ENCODE measurements at places on chromosomes 16 and 17.

GRCh38 chr16:11395949-11396240 is 50.6 kb downstream of the RMI2 start:
- DNase-seq = no peak

- DNase-seq = no peak
Measured at GRCh38 chr17:60372790-60373483, 19.0 kb downstream of the USP32 start.

GRCh38 chr17:31418773-31419350 is 27.4 kb downstream of the RAB11FIP4 start:
- no peak for DNase-seq

GRCh38 chr17:39737206-39737759 is 455 bp upstream of the GRB7 start:
- no peak for DNase-seq

GRCh38 chr17:40926341-40926740 is 11.1 kb downstream of the KRT23 start:
- DNase-seq = no peak

GRCh38 chr17:56141046-56141839 is 12.0 kb upstream of the ANKFN1 start:
- DNase-seq = no peak

DNA sequence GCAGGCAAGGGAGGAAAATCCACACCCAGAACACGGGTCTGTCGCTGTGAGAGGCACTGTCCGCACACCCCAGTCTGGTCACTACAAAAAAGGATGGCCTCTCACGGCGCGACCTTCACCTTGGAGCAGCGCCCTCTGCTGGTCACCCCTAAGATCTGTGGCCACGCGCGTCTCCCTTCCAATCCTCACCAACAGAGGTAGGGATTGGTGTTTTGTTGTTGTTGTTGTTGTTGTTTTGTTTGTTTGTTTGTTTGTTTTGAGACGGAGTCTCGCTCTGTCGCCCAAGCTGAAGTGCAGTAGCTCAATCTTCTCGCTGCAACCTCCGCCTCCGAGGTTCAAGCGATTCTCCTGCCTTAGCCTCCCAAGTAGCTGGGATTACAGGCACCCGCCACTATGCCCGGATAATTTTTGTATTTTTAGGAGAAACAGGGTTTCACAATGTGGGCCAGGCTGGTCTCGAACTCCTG is 15.0 kb upstream of the C17orf58 start:
- peak; percentile 69 for DNase-seq

DNA sequence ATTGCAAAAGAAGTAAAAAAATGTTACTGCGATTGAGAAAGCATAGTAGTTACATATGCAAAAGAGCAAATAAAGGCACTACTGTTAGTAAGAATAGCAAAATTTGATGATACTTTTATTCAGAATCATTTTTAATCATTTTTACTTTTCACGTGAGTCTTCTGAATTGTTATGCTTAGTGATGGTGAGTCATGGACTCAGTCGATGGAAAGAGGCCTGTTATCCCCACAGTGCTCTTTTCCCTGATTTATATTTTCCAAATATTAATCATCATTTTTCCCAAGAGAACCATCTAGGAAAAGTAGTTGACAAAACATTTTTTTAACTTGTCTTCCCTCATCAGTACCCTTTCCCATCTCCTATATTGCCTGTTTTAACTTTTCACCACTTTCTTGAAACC is 181.1 kb downstream of the CHD9 start:
- no peak for DNase-seq

- DNase-seq = peak; percentile 7
Measured at GRCh38 chr16:14405611-14406537, 224.2 kb downstream of the PARN start.

DNA sequence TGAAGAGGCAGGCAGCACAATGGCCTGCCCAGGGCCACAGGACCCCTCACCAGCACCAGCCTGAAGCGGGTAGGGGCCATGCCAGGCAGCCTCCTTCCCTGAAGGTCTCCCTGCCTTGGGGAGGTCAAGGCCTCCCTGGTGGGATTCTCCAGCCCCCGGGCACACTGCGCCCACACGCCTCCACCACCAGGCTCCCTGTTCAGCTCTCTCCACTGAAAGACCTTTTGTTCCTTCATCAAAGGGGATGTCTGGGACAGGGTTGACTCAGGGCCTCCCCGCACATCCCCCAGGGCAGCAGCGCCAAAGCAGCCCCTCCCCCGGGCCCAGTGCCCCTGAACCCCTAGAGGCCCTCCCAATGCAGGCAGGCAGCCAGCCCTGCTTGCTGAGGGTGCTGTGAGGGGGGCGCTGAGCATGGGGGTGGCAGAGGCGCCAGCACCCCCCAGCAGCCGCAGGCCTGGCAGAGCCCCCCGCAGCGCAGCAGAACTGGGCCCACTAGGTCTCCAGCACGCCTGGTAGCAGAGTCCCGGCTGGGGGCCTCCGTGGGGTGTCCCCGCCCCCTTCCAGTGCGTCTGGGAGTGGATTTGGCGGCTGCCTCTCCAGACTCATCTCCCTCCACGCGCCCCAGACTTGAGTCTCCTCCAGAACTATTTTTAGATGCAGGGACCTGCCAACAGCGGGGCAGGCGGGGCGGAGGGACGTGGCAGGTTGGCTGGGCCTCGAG is 13.1 kb downstream of the BCAR1 start:
- DNase-seq = no peak

DNA sequence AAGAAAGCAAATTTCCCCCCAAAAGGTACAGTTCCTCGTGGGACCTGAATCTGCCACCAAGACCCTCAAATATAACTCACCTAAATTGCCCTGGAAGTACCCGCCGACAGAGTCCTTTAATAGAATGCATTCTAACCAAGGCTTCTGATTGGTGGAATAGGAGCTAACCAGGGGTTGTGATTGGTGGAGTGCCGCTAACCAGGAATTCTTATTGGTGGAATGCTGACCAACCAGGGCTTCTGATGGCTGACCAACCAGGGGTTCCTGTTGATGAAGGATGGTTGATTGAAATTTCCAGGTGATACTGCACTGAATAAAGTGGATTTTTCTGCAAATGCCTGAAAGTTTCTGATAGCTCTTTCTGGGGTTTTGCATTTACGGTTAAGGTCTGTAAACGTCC is 6.5 kb downstream of the TFAP4 start:
- no peak for DNase-seq

- no peak for DNase-seq
Measured at GRCh38 chr16:77548151-77548550, 113.3 kb upstream of the ADAMTS18 start.

- no peak for DNase-seq
Measured at GRCh38 chr16:84730406-84731106, 30.8 kb downstream of the USP10 start.

DNA sequence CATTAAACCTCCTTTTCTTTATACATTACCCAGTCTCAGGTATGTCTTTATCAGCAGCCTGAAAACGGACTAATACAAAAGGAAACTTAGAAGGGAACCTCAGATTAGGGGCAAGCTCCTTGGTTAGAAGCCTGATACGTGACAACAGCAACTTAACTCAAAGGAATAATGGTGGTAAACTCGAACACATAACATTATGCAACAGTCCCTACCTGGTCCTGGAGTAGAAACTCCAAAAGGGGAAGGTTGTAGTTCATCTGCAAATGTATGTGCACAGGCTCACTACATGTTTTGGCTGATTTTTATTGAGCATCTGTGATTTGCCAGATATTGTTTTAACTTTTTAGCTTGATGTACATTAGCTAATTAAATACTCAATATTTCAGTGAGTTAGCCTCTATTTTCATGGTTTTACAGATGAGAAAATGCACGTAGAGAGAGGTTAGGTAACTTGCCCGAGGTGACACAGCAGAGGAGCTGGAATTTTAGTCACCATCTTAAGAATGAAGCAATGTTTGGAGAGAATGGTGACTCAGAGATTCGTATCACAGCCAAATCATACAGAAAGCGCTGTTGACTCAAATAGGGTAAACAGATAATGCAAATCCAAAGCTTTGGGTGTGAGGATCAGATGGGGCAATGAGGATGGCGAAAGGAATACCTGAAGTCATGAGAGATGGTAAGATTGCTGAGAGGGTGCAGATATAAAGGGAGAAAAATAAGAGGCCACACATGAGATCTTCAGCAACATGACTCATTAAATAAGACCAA is 194.9 kb upstream of the RBFOX1 start:
- no peak for DNase-seq

- DNase-seq = no peak
Measured at GRCh38 chr17:79072544-79072943, 2.1 kb upstream of the ENGASE start.

DNA sequence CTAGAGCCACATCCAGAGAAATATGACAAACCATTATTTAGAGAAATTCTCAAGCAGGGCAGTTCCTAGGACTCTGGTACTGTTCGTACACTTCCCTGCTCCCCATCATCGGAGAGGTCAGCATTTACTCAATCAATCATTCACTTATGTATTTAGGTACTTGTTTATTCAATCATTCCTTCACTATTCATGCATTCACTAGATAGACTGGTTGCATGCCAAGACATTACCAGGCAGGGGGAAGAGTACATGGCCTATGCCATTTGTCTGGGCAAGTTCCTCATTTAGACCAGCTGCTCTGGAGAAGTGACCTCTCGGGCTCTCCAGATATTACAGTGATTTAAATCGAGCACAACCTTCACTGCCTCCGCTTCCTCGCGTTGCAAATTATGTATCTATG is 603.4 kb downstream of the KCNJ2 start:
- no peak for DNase-seq

GRCh38 chr17:17710728-17711541 is 29.7 kb downstream of the RAI1 start:
- DNase-seq = no peak

DNA sequence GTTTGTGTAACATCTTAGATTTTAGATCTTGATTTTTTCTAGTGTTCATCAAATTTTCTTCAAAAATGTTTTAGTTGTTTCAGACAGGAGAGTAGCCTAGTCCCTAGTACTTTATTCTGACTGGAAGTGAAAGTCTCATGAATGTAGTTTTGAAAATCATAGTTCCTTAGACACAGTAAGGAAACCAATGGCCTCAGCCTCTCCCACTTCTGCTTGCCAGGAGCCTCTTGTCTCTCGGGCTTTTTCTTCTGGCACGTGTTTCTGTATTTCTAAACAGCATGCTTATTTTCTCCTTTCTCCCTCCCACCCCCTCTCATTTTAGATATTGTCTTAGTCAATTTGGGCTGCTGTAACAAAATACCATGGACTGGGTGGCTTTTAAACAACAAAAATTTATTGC is 9.8 kb downstream of the SLFN5 start:
- DNase-seq = no peak

GRCh38 chr16:87764600-87765472 is 950 bp downstream of the KLHDC4 start:
- no peak for DNase-seq

DNA sequence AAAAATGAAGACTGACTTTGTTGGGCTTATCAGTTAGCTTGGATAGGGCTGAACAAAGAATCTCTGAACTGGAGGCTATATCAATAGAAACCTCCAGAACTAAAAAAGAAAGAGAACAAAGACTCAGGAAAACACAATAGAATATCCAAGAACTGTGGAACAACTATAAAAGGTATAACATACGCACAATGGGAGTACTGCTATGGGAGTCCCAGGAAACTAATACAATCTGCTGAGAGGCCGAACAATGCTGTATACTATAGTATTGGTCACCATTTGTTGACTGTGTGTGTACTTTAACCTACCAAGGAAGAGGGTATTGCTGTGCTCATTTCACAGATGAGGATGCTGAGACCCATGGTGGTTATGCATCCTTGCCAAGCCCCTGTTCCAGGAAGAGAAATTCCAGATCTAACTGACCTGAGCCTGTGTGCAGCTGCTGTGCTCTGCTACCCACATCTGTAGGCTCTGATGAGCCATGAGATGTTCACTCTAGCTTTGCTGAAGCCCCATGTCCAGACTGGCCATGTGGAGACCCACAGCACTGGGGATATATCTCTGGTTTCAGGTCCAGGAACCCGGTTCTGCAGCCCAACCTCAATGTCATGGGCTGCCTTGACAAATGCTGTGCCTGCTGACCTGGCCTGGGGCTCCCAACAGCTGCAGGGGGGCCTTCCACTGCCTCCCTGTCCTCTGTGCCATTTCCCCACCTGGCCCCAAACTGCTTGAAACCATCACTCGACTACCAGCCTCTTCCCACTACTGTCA is 254.3 kb upstream of the TNRC6C start:
- no peak for DNase-seq

- DNase-seq = no peak
Measured at GRCh38 chr16:58032710-58033293, 7.2 kb downstream of the MMP15 start.

GRCh38 chr16:49473773-49474172 is 100.2 kb downstream of the C16orf78 start:
- DNase-seq = no peak

DNA sequence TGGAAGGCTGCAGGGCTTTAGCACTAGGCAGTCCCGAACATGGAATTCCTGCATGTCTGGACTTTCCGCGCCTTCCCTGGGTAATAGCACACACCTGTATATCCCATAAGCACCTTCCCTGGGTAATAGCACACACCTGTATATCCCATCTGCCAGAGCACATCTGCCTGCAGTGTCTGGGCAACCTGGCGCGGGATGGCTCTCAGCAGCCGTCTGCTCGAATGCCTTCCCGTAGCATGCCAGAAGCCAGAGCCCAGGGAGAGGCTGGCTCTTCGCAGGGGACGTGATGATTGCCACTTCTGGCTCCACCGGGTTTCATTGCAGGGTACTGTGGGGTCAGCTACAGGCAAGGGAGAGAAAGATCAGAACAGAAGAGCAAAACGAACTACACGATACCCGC is 21.3 kb downstream of the MBTPS1 start:
- DNase-seq = no peak

DNA sequence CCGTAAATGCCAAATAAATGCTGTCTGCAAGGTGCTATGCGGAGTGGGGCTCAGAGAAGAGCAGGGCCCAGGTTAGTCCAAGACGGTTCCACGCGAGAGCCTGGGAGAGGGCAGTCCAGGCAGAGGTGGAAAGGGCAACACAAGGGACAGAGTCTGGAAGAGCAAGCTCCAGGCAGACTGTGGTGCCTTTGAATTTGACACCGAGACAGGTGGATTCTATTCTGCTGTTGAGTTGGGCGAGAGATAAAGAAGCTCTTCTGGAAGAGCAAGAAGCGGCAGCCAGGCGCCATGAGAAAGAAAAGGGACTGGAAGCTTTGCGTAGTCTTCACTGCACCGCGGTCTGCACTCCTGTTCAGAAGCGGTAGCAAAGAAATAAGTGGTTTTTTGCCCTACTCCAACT is 55.6 kb downstream of the CYTH1 start:
- no peak for DNase-seq

- DNase-seq = no peak
Measured at GRCh38 chr17:79141578-79142355, 67.1 kb downstream of the ENGASE start.

DNA sequence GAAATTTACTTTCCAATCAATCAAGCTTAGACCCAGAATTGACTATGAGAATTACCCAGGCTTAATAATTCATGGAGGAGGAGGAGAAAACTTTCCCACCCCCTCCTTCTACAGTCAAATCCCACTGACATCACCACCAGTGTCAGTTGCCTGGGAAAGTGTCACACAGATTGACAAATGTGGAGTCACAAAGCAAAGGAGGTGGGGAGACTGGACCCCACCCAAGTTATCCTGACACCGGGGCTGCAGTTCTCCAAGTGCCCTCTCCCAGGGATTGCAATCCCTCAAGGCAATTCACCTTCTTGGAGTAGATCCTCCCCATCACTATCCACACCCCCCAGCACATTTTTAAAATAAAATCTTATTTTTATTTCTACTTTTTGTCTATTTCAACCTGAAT is 100.2 kb upstream of the CDH11 start:
- DNase-seq = no peak

GRCh38 chr16:62035115-62036092 is 834 bp downstream of the CDH8 start:
- no peak for DNase-seq

GRCh38 chr16:17237350-17237944 is 233.3 kb downstream of the XYLT1 start:
- DNase-seq = no peak

Data from stimulated activated CD4-positive, alpha-beta T cell treated with anti-CD3 and anti-CD28 coated beads, Interleukin-12 subunit alpha, Interleukin-12 subunit beta, amount 100 ng/mL, for 48 hours (primary cell).